ENCODE measurements at places on chromosomes 7 and 10. TPM values are rescaled to one million over a fixed set of nuclear protein-coding genes. Genes with fewer than 3 reads are reported as not detected.

GRCh38 chr10:88896994-88897853 lies 17.2 kb downstream of the STAMBPL1 start:
- no peak overlapping the region for H3K4me3 ChIP-seq
- peak overlapping the region; percentile 66 for H3K27ac ChIP-seq
- H3K36me3 ChIP-seq = no peaks in the 10 kb centered on the region

- H3K27ac ChIP-seq = no peak overlapping the region
- H3K27me3 ChIP-seq = no peaks in the 10 kb centered on the region
- peaks cover 5% of the 10 kb centered on the region for H3K4me1 ChIP-seq
- H3K36me3 ChIP-seq = no peaks in the 10 kb centered on the region
- DNase-seq = no peak
Observed at GRCh38 chr7:124073310-124073645, 40.4 kb upstream of the TMEM229A start.

DNA sequence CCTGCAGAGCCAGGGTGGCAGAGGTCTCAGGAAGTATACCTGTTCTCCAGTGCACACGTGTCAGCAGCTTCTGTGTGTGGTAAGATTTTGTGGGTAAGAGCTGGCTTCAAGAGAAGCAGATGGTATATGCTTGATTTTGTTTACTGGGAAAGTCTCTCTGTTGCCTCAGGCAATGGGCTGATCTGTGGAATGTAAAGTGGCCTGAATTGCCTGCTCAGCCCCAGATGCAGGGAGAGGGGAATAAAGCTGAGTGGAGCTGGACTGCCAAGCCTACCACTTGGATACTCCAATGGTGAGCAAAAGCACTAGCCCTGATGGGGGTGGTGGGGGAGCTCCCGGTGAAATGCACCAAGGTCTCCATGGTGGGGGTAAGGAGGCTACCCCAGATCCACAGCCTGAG lies 156.1 kb downstream of the WDR11 start:
- peaks cover 18% of the 10 kb centered on the region for H3K36me3 ChIP-seq
- no peaks in the 10 kb centered on the region for H3K4me1 ChIP-seq
- H3K27ac ChIP-seq = no peak overlapping the region
- H3K4me3 ChIP-seq = no peak overlapping the region

The PLXDC2 gene
- 4.1 TPM for total RNA-seq

GRCh38 chr10:71611131-71611530 lies 108.4 kb downstream of the C10orf105 start:
- no peak overlapping the region for H3K27ac ChIP-seq
- peaks cover 4% of the 10 kb centered on the region for H3K27me3 ChIP-seq
- H3K4me1 ChIP-seq = peaks cover 41% of the 10 kb centered on the region
- H3K4me3 ChIP-seq = no peak overlapping the region

DNA sequence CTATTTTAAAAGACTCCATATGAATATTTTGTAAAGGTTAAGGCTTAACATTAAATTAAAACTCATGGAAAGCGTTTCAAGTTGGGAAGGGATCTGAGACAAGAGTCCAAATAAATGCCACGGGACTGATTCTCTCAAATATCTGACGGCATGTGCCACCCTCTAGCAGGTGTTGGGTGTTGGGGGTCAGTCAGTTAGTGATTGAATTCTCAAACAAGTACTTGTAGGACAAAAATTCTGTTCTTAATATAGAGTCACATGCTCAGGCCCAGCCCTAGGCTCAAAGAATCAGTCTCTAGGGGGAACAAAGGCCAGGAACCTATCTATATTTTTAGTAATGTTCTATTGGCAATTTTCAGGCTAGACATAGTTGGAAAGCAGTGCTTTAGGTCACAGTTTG lies 39.1 kb downstream of the SGCE start:
- H3K36me3 ChIP-seq = peaks cover 9% of the 10 kb centered on the region
- no peak overlapping the region for H3K4me3 ChIP-seq
- no peaks in the 10 kb centered on the region for H3K4me1 ChIP-seq
- DNase-seq = no peak
- H3K27me3 ChIP-seq = no peaks in the 10 kb centered on the region

DNA sequence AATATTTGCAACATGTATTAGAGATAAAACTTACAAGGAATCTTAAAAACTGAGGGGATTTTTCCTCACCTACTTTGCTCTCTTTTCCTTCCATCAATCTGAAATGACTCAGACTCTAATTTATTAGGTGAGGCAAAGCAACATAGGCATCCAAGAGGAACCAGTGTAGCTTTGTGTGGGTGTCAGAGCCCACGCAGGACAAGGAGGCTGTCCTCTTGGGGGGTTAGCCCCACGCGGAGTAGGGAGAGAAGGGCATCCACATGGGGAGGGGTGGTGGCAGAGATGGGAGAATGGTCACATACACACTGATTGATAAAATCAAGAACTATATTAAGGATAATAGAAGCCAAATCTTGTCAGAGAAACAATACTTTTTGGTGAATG lies 33.8 kb upstream of the ARMS2 start:
- no peaks in the 10 kb centered on the region for H3K4me1 ChIP-seq
- no peak overlapping the region for H3K4me3 ChIP-seq
- peaks cover 4% of the 10 kb centered on the region for H3K36me3 ChIP-seq
- no peak overlapping the region for H3K27ac ChIP-seq
- no peak for DNase-seq
- no peaks in the 10 kb centered on the region for H3K27me3 ChIP-seq

Measured in neural crest cell (in vitro differentiated cells).